Cardiac atrium fibroblast (primary cell): ENCODE measurements at places on chromosomes 5 and 9. TPM values are rescaled to one million over a fixed set of nuclear protein-coding genes. Genes with fewer than 3 reads are reported as not detected.

Gene FCN1
- not detected in 2 replicates for total RNA-seq

Gene CCDC192
- not detected in 2 replicates for total RNA-seq

Gene DAB2IP
- 7.6 and 8.6 TPM in 2 replicates for total RNA-seq

Gene BARHL1
- total RNA-seq: not detected in 2 replicates

Gene SUSD3
- total RNA-seq: 1.1 and 2.0 TPM in 2 replicates

Gene C7
- total RNA-seq: 1,610 and 3,690 TPM in 2 replicates

Gene WDR38
- total RNA-seq: not detected in 2 replicates

Gene FST
- total RNA-seq: 77.1 and 92.4 TPM in 2 replicates

Gene NR4A3
- under 0.01 and 0.97 TPM in 2 replicates for total RNA-seq

Gene STK32A
- total RNA-seq: under 0.01 and 0.18 TPM in 2 replicates

Gene MTX3
- 5.0 and 5.4 TPM in 2 replicates for total RNA-seq

Gene SPATA6L
- total RNA-seq: 0.16 TPM in 1 of 2 replicates, not detected in the other

Gene INPP5E
- 6.0 and 8.7 TPM in 2 replicates for total RNA-seq

Gene ZMYND19
- total RNA-seq: 21.1 and 21.8 TPM in 2 replicates

Gene PLEKHG4B
- total RNA-seq: not detected in 2 replicates

Gene SPRY4
- total RNA-seq: 42.0 and 63.2 TPM in 2 replicates

Gene REEP2
- total RNA-seq: 7.9 and 8.3 TPM in 2 replicates

Gene FOXD4
- not detected in 2 replicates for total RNA-seq

Gene ECM2
- 5.8 and 6.0 TPM in 2 replicates for total RNA-seq

Gene IL5
- total RNA-seq: not detected in 2 replicates

Gene TMOD1
- total RNA-seq: 0.18 and 0.65 TPM in 2 replicates

Gene PRUNE2
- total RNA-seq: 5.2 and 17.8 TPM in 2 replicates

Gene MYOT
- not detected in 2 replicates for total RNA-seq

Gene QRFP
- total RNA-seq: not detected in 2 replicates

Gene PCDHGC5
- total RNA-seq: 0.54 and 0.65 TPM in 2 replicates

Gene PCDHGA9
- total RNA-seq: 1.4 and 2.6 TPM in 2 replicates
